ENCODE measurements at places on chromosomes 4 and X.

GRCh38 chr4:3337811-3338210 lies 45.0 kb downstream of the RGS12 start:
- no peak for DNase-seq

DNA sequence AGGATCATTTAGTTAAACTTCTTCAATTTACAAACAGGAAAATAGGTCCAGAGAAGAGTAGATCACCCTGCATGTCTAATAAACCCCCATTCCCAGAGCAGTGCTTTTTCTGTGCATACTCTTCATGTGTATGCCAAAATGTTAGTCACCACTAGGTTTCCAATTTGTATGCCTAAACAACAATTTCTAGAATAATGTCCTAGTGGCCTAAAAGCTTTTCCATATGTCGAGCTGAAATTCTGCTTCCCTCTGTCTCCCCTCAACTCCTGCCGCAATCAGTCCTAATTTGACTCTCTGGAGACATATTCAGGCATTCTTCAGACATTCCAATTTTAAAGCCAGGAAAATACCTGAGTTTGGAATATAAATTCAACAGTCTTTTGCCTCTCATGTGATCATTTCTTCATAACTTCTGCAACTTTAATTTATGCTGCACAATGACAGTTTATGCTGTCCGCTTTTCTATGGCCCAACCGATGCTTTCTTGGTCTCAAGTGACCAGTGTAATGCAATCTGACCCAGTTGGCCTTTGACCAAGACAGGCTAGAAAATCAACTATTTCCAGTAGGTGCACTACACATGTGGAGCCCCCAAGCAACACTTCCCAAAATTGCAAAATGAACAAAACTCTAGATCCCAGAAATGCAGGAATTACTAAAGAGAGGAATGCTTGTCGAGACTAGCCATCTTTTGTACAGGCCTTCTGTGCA lies 122.9 kb upstream of the FMR1 start:
- DNase-seq: no peak

- peak; percentile 73 for DNase-seq
Observed at GRCh38 chr4:41057467-41057866, 156.9 kb downstream of the APBB2 start.

GRCh38 chrX:24619647-24620046 lies 27.5 kb downstream of the PCYT1B start:
- peak; percentile 52 for DNase-seq

- DNase-seq: no peak
Observed at GRCh38 chr4:102696758-102697157, 64.0 kb downstream of the MANBA start.

GRCh38 chrX:119488749-119489148 lies 20.5 kb downstream of the SLC25A5 start:
- peak; percentile 27 for DNase-seq

DNA sequence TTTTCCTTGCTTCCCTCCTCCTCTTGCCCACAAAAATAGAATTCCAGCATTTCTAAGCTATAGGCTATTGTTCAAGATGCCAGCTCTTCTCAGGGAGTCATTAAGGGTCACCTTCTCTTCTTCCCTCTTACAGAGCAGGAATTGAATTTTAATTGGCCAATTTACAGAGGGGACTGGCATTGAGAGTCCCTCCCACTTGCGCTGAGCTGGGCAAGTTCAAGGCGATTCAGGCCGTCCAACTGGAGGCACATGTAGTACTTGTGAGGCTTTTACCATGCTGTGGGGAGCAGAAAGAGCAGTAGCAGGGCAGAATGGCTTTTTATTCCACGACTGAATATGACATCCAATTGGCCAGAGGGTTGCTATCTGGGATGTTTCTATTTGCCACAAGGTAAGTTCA lies 181.9 kb downstream of the SOWAHB start:
- DNase-seq: no peak

GRCh38 chr4:1001561-1002130 lies 8.4 kb upstream of the SLC26A1 start:
- no peak for DNase-seq

DNA sequence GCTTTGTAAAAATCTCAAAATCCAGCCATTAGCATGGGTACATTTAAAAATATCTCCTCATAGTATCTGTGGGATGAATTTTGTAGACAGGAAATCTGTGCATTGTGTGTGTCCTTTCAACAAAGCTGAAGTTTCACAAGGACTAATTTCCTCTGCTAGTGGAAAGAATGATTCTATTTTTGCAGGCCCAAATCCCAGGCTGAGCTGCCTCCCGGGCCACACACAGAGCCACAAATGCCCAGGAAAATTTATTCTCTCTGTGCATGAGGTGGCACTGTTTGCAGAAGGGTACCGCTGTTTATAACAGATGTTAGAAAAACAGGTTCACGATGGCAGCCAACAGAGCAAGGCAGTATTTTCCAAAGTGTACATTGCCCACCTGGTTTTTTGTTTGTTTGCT lies 11.0 kb upstream of the VCX3B start:
- DNase-seq: no peak

DNA sequence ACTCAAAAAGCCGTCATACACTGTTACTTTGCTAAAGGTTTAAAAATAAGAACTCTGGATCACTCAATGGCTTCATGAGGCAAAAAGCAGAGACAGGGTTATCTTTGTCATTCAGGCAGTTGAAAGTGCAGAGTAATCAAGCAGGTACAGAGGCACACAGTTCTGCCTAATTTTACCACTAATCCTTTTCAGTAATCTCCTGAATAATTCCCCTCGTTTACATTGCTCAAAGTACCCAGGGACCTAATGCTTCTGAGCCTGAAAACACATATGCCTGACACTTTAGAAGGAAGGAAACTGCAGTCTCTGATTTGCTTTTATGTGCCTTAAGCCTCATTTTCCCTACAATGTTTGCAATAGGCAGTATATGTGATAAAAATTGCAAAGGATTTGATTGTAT lies 71.4 kb upstream of the TRAM1L1 start:
- DNase-seq: no peak

DNA sequence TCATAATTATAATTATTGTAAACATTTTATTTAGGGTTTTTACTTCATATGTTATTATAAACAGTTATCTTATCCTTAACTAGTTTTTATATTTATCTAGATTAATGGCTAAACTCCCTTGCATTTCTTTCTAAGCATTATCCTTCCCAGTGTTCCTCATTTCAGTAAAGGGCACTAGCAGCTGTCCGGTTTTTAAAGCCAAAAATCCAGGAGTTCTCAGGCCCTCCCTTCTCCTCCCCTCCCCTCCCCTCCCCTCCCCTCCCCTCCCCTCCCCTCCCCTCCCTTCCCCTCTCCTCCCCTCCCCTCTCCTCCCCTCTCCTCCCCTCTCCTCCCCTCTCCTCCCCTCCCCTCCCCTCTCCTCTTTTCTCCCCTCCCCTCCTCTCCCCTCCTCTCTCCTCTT lies 58.9 kb downstream of the FBXO8 start:
- DNase-seq: no peak

GRCh38 chr4:75726577-75726976 lies 2.2 kb downstream of the USO1 start:
- DNase-seq: peak; percentile 20

DNA sequence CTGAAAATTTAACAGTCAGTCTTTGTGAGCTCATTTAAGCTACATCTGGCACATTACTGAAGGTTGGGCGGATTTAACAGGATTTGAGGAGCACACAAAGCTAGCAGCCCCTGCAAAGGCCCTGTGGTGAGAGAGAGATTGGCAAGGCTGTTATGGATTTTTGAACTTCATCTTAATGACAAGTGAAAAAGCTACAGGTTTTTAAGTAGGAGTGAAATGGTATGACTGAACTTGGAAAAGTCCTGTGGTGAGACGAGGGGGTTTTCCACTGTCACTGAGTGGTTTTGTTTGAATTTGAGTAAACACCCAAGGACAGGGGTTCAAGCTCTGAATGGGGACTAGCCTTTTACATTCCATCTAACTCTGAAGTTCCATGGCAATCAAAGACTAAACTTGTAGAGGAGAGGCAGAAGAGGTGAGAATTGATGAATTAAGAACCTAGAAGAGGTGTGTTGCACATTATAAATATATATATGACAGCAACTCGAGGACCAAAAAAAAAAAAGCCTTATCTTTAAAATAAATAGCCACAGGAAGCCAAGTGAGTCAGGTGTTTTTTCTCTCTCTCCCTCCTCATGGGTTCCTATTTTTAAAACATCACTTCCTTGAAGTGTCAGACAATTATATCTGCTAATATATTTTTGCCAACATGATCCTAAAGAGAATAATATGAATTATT lies 47.8 kb upstream of the CLNK start:
- DNase-seq: no peak

DNA sequence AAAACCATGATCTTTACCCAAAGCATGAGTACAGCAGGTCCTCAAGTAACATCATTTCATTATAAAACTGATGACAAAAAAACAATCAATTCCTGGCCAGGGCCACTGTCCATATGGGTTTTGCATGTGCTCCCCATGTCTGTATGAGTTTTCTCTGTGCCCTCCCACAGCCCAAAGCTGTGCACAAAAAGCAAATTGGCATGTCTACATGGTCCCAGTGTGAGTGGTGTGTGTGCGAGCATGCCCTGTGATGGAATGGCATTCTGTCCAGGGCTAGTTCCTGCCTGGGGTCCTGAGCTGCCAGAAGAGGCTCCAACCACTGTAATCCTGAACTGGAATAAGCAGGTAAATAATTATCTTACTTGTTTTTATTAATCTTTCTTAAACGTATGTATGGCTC lies 28.4 kb downstream of the SMARCA1 start:
- no peak for DNase-seq

DNA sequence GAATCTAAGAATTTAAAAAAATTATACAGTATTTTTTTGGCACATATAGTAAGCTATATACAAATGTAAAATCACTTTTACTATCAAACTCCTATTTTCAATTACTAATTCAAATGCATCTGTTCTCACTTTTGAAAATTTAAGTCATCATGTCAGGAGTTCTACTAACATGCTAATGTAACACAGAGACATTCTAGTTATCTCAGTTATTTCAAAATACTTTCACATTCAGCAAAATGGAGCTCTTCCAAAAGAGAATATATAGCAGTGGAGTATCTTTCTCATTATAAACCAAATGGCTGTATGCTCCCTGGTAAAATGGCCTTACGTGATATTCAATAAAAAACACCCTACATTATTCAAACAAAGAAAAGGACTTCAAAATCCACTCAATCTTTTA lies 42.3 kb downstream of the RFC1 start:
- peak; percentile 41 for DNase-seq

DNA sequence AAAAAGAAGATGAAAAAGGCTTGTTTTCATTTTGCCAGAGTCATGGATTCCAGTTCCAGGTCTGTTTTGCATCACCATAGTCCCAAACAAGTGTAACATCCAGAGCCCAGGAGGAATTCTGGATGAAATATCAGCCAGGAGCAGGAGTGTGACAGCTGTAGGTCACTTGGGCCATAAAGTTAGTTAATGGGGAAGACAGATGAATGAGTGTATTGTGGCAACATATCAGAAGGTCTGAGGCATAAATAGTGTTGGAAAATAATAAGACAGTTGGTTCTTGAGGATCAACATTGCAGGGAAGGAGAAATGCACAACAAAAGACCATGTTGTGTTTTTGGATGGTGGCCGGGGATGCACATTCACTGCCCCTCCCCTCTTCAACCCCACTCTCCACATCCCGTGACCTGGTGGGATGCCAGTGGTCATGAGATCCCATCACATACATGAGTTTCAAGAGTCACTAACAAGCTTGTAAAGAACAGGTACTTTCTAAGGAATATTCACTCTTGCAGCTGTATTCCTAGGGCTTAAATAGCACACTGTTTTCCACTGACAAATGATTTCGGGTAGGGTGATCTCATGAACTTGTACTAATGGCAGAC lies 83.1 kb upstream of the IGFBP7 start:
- no peak for DNase-seq

- peak; percentile 27 for DNase-seq
Observed at GRCh38 chr4:106201373-106201772, 114.6 kb downstream of the TBCK start.

- no peak for DNase-seq
Observed at GRCh38 chr4:156971165-156971675, 379 bp downstream of the PDGFC start.

- DNase-seq: no peak
Observed at GRCh38 chr4:88960576-88960975, 96.4 kb downstream of the FAM13A start.

GRCh38 chrX:19543951-19544381 lies 28.7 kb upstream of the MAP3K15 start:
- no peak for DNase-seq

DNA sequence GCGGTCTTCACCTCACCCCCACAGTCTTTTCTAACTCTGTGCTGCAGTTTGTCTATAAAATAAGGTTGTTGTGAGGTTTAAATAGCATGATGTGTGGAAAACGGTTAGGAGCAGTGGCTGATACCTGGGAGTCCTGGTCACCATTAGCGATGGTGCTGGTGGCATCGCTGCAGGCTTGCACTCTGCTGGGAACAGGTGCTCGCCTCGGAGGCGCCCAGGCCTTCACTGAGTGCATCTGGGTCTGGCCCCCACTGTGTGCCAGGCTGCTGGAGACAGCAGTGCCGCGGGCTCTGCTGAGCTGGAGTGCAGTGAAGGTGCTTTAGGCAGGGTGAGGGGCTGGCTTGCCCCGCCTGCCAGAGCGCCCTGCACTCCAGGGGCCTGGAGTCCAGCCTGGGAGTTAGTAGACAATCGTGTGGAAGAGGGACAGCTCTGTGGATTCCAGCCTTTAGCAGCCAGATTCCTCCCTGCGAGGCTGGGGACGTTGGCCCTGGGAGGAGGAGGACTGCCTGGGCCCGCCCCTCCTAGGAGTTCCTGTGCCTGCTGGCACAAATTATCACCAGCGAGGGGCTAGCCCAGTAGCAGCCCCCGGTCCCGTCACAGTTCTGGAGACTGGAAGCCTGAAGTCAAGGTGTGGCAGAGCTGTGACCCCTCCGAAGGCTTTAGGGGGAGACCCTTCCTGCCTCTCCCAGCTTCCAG lies 7.3 kb downstream of the RGS12 start:
- no peak for DNase-seq

DNA sequence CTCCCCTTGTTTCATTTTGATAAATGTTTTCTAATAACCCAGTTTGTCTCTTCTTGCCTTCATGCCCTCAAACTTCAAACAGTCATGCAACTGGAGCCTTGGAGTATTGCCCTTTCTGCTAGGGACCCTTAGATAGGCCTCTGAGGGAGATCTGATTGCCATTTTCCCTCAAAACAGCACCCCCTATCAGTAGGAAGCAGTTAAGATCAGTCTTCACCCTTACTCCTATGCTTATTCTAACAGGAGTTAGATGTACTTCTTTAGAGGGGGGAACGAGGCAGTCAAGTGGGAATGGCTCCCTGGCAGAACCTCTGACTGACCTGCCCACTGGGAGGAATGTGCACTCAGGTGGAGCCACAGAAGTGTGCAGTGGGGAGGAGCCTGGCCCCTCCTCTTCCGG lies 74.1 kb downstream of the FAM47A start:
- DNase-seq: no peak

Measured in amniotic epithelial cell (primary cell).